Activated CD4-positive, alpha-beta memory T cell treated with anti-CD3 and anti-CD28 coated beads, Interleukin-2, amount 10 ng/mL, durations not matched to agents 7 days and 5 days (primary cell): ENCODE measurements at places on chromosomes 5 and 9.

GRCh38 chr5:78569441-78569840 lies 79.1 kb downstream of the LHFPL2 start:
- no peak for DNase-seq

GRCh38 chr5:33423018-33423630 lies 17.6 kb upstream of the TARS1 start:
- DNase-seq: no peak

GRCh38 chr5:90551376-90551775 lies 7.2 kb upstream of the ADGRV1 start:
- DNase-seq: no peak

GRCh38 chr9:105850852-105851500 lies 156.6 kb downstream of the TMEM38B start:
- no peak for DNase-seq

- no peak for DNase-seq
These were observed 14.6 kb upstream of the COL15A1 start for GRCh38 chr9:98929071-98929470.

GRCh38 chr5:145220481-145220880 lies 614.7 kb downstream of the PRELID2 start:
- no peak for DNase-seq

GRCh38 chr5:55924744-55925143 lies 70.0 kb downstream of the IL6ST start:
- DNase-seq: no peak

DNA sequence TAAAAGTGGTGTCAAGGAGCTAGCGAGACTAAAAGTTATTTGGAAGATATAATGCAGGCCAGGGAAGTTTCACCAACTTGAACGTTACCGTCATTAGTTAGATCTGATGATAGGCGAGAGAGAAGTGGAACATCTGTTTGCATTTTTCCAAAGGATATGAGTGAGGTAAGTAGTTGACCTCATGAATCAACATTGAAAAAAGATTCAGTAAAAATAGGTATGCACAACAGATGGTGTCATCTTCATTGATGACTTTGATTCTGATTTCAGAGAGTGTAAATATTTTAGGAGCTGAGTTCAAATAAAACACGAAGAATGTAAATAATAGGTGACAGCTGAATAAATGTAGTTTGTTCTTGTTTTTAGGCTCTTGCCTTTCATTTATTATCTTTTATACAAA lies 998.9 kb upstream of the CDH6 start:
- no peak for DNase-seq

DNA sequence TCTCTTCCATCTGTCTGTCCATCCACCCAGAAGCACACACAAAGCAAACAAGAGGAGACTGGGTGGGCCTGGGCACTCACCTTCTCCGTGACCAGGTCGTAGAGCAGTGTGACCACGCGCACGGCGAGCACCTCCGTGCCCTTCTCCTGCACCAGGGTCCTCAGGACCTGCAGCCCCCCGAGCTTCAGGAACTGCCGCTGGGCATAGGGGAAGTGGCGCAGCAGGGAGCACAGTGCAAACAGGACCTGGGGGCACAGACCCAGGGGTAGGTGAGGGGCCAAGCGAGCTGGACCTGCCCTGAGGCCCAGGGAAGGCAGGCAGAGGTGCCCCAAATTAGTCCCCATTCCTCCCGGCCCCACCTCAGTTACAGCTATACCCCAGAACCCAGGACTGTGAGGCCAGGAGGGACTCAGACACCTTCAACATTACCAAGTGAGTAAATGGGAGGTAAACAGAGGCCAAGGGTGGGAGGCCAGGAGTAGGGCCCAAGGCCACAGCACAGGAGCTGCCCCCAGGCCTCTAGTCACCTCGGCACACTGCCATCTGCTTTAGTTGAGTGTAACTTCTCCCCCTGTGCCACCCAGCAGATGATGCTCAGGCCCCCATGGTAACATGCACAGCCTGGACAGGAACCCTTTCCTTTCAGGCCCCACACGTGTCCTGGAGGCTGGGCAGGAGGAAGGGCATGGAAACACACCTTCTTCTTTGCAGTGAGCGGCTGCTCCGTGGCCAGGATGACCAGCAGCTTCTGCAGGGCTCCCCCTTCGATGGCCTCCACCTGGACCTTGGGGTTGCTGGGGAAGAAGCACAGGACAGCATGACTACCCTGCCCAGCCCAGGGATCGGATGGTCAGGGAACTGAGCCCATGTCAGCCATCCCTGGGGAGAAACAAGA lies 76.2 kb upstream of the LRRTM2 start:
- no peak for DNase-seq

DNA sequence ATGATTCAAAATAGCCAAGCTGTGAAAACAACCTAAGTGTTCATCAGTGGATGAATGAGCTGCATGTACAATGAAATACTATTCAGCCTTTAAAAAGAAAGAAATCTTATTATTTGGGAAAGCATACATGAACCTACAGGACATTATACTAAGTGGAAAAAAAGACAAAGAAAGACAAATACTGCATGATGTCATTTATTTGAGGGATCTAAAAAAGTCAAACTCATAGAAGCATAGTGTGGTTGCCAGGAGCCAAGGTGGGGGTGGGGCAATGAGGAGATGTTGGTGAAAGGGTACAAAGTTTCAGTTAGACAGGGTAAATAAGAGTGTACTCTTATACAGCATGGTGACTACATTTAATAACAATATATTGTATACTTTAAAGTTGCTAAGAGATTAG lies 261.5 kb downstream of the PARP8 start:
- no peak for DNase-seq

DNA sequence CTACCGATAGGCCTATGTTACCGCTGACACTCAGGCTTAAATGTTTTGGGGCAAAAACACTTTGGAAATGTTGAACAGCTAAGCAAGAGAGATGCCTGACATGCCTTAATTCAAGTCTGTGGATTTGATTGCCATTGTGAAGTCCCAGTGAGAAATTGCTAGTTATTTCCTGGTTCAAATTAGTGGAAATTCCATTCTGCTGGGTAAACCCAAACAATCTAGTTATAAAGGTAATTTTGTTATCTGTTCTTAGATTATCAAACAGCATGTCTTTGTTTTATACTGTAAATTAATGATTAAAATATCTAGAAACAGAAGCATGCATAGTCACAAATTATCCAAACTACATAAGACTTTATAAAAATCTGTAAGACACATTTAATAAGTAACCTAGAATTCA lies 96.6 kb downstream of the PJA2 start:
- no peak for DNase-seq

DNA sequence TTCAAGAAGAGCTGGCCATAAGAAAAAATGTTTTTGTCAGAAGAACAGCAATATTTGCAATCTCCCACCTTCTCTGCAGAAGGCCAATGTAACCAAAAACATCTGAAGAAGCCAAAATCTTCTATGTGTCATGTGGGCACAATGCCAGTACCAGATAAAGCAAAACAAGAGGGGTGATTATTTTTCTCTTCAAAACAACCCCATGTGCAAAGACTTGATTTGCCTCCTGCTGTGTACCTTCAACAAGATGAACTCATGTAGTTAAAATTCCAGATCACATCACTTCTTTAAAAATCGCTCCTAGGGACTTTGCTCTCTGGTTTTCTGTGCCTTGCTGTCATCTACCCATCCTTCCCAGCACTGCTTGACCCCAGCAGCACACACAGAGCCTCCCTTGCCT lies 134.0 kb upstream of the MAP3K1 start:
- DNase-seq: no peak

GRCh38 chr5:58156361-58156760 lies 303.5 kb downstream of the PLK2 start:
- no peak for DNase-seq

- DNase-seq: no peak
These were observed 538.2 kb downstream of the CCDC171 start for GRCh38 chr9:16090907-16091629.

DNA sequence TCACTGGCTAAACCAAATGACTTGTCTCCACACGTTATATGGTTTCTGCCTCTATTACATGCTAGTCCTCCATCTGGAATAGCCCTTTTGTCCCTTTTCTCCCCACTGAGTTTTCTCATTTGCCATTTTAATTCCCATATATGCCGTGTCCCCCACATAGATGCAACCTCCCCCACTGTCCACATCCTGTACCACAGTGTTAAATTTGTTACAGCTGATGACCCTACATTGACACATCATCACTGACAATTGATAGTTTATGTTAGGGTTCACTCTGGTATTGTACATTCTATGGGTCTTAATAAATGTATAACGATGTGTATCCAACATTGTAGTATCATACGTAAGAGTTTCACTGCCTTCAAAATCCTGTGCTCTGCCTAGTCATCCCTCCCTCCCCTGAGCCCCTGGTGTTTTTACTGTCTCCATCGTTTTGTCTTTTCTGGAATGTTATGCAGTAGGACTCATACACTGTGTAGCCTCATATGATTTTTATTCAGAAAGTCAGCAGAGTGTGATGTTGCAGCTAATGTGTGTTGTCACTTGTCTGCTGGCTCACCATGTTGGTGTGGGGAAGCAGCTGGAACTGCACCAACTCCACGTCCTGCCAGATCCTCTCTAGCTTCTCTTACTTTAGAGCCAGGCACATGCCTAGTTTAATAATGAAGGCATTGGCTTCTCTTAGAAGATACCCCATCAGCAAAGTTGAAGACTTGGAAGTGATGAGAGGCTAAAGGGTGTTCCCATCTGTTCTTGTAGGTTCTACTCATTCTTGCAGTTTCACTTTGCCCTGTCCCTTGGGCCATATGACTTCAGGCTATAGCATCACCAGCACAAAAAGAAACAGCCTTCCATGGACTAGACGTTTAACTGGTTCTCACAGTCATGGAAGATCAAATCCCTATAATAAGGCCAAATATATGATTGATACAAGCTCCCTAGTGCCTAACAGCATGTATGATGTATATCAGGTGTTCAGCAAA lies 30.2 kb downstream of the LRRC70 start:
- no peak for DNase-seq

GRCh38 chr5:171692107-171692506 lies 93.5 kb upstream of the SMIM23 start:
- no peak for DNase-seq

GRCh38 chr5:139752506-139753473 lies 42.8 kb upstream of the PSD2 start:
- no peak for DNase-seq

GRCh38 chr5:68543212-68543611 lies 327.7 kb downstream of the PIK3R1 start:
- DNase-seq: no peak

DNA sequence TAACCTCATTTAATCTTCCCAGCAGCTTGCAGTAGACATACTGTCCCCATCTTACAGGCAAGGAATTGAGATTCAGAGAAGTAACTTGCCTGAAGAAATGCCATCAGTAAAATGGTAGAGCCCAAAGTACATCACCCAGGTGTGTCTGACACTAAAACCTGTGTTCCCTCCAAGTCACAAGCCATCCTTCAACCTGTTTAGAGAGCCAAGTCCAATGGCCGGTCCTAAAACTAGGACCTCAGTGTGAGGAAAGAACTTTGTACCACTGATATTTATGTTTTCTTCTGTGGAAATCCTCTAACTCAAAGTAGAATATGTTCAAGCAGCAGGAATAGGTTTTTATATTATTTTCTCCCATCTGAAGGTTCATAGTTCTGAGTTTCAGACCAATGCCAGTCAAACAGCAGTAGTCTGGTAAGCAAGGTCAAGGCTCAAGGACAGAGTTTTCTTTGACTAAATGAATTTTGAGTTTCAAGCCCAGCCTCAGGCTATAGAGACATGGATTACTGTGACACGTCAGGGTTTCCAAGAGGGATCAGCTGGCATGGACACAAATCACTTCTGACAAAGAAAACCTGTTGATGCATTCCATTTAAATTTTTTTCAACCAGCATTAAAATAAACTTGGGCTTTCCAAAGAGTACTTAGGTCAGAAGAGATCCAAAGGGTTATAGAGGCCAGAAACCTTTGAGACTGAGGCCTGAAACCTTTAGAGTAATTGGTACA lies 80.9 kb upstream of the PLPP6 start:
- no peak for DNase-seq

DNA sequence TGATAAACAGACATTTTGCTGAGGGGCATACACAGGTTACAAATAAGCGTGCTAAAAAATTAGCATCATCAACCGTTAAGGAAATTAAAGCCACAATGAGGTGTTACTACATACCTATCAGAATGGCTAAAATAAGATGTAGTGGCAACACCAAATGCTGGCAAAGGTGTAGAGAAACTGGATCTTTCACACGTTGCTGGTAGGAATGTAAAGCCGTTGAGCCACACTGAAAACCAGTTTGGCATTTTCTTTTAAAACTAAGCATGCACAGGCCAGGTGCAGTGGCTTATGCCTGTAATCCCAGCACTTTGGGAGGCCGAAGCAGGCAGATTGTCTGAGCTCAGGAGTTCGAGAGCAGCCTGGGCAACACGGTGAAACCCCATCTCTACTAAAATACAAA lies 67.0 kb upstream of the SYK start:
- DNase-seq: no peak

DNA sequence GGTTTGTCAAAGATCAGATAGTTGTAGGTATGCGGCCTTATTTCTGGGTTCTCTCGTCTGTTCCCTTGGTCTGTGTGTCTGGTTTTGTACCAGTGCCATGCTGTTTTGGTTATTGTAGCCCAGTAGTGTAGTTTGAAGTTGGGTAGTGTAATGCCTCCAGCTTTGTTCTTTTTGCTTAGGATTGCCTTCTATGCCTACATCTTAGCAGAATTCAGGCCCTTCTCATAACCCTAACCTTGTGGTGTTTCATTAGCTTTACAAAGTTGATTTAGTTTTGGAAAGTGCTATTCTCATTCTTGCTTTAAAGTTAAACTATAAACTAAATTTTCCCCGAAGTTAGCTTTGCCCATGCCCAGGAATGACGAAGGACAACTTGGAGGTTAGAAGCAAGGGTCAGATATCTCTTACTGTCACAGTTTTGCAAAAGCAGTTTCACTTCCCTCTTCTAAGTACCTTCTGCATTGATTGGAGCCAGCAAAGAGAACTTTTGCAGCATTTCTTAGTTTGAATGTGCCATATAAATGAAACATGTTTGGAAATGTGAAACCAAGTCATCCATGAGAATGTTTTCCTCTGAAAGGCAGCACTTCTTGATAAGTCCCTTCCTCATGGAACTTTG lies 274.3 kb upstream of the DMRT1 start:
- no peak for DNase-seq

- DNase-seq: no peak
These were observed 74.3 kb downstream of the SEC61B start for GRCh38 chr9:99296291-99296951.
